ENCODE measurements at places on chromosomes 7 and 10.

DNA sequence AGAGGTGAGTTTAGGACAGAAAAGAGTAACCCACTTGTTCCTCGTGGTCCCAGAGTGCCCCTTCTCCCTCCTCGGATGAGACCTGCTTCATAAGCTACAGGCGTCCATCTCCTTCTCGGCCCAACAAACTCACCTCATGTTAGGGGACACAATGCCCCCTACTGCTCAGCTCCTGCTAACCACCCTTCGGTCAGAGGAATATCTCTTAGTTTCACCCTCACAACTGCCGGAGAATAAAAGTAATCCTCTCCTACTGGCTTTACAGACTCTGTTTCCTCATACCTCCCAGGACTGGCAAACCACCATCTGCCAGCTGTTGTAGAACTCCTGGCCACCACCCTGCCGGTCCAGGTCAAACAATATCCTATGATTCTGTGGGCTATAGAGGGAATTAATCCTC, 3.2 kb downstream of the AKR1B15 start:
- DNase-seq: no peak

DNA sequence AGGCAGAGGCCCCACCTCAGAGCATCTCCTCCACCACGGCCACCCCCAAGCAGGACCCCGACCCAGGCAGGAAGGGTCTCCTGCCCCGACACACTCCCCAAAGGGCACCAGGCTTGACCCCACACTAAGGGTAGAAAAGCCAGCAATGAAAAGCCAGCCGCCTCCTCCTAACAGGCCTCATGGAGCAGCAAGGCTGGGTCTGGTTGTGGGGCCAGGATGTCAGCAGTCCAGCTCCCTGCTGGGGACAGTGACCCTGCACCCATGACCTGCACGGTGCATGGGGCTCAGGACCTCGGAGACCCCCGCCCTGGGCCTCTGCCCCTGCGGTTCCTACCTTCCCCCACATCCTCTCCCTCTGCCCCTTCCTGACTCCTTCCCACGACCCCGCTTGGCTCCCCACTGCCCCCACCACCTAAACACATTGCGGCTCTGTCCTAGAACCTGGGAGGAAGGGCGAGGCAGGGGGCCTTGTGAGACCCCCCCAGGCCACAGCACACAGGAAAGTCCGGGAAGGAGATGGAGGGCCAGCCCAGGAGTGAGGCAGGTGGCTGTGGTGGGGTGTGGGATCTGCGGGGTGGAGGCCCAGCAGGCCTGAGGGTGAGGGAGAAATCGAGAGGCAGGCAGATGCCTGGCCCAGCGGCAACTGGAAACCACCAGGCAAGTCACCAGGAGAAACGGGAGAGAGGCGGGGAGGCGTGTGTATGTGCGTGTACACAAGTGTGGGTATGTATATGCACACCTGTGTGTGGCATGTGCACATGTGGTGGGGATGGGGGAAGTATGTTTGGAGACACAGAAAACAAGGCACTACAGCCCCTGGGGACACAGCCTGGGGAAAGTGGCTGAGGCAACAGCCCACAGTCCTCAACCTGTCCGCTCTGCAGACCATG, 229.9 kb downstream of the MAD1L1 start:
- no peak for DNase-seq

DNA sequence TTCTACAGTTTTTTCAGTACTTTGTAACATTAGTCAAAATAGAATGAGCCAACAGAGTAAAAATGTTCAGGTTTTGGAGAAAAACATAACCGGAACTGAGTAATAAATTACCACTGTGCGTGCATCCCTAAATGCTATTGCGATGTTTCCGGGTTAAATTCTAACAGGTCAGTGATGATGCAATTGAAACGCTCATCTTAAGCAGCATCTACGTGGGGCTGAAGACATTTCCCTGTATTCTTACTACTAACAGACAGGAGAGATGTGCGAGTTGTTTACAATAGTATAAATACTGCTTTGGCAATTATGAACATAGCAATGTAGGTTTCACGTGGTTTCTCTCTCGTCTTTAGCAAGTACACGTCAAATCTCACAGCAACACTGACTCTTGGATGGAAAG, 149.4 kb downstream of the USP6NL start:
- DNase-seq: no peak

DNA sequence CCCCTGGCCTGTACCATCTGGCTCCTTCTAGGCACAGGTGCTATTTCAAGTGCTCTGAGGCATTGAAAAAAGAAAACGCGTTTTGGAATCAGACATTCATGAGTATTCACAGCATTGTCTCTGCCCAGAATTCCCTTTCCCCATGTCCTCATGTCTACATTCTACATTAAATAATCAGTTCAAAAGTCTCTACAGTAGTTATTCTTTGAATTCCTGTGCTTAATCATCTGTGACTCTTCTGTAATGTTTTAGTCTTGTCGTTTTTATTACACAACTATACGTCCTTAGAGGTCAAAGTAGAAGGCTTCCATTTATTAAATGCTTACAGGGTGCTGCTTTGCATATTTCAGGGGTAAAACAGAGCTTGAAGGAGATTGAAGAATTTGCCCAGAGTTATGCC, 95.7 kb downstream of the BICC1 start:
- DNase-seq: no peak

GRCh38 chr7:2931034-2931415, 86.9 kb upstream of the GNA12 start:
- DNase-seq: no peak

- no peak for DNase-seq
Observed at GRCh38 chr7:44636041-44636584, 29.7 kb downstream of the OGDH start.

DNA sequence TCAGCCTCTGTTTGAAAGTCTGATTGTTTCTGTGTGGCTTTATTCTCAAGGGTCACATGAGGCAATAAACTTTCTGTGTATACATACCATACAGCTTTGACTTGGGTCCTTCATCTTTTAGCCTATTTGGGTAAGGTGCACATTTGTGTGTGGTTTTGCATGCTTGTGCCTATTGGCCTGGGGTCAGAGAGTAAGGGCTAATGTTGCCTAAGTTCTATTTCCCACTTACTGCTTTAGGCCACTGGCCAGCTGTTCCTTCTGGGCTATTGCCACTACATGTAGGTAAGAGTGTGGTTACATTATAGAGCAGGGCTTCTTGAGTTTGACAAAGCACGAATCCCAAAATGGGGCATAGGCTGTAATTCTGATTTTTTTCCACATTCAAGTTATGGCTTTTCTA, 21.8 kb downstream of the BBIP1 start:
- no peak for DNase-seq

DNA sequence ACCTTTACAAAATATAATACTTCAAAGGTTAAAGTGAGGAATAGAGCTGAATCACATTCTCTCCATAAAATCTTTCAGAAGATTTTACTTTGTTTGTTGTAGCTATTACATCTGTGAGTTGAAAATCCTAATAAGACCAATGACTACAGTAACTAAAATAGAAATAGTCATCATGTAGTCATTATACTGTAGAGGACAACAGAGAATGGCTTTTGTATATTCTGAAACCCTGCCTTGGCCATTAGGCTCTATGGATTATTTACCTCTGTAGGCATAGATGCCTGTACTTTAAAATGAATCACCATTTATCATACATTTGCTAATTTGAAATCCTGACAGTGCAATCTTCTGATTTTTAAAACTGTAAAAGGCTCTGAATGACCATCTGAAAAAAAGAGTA, 923.0 kb downstream of the REEP3 start:
- DNase-seq: no peak

DNA sequence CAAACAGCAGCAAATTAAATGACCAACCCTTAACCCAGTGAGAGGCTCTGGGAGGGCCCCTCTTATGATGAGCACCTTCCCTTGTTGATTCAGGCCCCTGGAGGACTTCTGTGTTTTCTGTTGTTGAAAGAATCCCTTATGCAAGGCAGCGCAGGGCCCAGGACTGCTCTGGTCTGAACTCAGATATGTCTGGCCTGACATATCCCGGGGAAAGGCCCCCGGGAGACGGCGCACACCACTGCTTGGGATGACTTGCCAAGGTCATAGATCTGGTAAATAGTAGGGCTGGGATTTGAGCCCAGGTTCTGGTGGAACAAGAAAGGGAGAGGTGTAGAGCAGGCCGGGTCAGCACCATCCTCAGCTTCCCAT, 124.0 kb downstream of the AOAH start:
- no peak for DNase-seq

DNA sequence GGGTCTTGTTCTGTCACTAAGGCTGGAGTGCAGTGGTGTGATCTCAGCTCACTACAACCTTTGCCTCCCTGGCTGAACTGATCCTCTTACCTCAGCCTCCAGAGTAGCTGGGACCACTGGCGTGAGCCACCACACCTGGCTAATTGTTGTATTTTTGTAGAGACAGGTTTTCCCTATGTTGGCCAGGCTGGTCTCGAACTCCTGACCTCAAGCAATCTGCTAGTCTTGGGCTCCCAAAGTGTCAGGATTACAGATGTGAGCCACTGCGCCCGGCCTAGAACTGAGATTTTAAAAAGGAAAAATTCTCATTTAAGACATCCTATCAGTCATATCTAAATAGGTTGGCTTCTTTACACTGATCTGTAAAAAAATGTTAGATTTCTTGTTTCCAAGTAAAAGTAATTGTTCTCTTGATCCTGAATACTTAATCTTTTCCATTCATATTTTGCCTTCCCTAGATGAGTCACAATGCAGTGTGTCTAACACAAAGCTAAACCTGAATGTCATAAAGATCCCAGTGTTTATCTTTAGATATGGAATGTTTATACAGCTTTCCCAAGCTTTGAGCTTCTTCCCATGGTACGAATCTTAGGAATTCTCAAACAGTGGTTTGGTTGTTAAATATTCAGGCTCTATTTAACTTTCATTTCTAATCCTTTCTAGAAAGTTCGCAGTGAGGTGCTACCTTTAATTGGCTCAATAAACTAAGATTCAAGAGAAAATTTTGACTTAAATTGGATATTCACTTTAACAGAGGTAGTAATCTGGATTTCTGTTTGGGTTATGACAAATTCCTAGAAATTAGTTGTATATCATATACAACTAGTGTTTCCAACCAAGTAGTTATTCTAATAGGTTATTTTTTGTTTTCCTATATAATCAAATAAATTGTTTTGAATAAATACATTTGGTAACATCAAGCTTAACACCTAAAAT, 12.1 kb upstream of the LAMB1 start:
- DNase-seq: no peak

GRCh38 chr7:74002474-74003017, 25.4 kb upstream of the ELN start:
- no peak for DNase-seq

DNA sequence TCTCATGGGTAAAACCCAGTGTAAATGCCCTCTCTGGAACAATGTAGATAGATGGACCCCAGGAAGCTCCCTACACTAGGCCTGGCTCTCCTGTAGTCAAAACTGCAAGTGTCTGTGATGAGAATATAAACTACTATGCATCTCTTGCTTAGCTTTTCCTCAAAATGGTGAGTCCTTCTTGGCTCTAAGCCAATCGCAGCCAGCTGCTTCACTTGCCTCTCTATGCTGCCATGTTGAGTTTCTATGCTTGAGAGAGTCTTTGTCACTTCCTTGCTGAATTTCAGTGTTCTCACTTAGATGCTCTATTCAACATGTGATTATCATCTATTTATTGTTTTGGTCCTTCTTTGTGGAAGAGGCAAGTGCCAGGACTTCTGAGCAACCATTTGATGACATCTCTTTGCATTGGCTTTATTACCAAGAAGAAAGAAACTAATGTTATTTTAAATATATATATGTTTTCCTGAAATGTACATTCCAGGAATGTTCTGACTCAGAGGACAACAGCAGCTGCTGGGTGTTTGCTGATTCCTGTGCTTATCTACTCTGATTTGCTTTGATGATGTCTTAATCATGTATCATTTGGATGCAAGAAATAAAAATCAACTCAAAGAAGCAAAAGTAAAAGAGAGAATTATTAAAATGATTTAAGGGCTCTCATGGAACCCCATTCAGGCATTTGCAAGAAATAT, 16.6 kb downstream of the TAS2R40 start:
- DNase-seq: no peak

DNA sequence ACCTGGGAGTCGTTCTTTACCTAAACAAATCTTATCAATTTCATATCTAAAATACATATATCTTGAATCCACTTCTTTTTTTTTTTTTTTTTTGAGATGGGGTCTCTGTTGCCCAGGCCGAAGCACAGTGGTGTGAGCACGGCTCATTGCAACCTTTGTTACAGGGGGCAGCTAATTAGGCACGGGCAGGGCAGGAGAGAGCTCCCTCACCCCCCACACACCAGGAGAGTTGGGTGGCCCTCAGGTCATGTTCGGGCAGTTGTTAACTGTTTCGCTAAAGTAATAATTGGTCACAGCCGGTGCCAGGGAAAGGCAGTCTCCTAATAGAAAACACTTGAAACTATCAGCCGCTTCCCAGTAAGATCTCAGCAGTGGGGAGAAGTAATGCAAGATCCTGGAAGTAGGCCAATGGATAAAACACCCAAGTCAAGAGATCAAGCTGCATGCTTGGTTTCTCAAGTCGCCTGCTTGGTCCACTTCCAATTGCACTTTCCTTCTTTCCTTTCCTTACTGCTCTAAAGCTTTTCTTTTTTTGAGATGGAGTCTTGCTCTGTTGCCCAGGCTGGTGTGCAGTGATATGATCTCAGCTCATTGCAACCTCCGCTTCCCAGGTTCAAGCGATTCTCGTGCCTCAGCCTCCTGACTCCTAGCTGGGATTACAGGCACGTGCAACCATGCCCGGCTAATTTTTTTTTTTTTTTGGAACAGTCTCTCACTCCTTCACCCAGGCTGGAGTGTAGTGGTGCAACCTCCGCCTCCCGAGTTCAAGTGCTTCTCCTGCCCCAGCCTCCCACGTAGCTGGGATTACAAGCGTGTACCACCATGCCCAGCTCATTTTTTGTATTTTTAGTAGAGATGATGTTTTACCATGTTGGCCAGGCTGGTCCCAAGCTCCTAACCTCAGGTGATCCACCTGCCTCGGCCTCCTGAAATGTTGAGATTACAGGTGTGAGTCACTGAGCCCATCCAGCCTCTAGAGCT, 21.3 kb upstream of the EFCAB10 start:
- no peak for DNase-seq

- DNase-seq: no peak
Observed at GRCh38 chr7:111364413-111364812, 197.9 kb downstream of the IMMP2L start.

- DNase-seq: no peak
Observed at GRCh38 chr10:102342458-102342857, 53.0 kb upstream of the NFKB2 start.

DNA sequence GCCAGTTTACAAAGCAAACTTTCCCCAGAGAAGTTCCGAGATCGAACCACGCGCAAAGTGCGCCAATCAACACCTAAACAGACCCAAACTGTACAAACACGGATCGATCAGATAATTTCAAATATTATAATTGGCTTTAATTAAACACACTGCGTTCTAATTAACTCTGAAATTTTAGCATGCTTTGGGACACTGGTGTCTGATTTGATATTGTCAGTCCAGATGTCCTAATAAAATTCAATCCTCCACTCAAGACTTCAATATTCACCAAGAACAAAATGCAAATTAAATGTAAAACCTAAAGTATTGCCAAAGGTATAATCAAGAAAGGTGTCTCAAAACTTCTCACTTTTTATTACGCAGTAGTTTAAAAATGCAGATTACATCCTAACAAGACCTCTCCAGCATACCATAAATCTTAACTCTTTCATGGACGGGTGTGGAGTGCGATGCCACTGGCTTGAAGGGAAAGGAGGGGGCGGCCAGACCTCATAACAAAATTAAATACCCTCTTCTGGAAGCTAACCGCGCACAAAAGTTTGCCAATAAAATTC, 5.9 kb upstream of the EBF3 start:
- no peak for DNase-seq

- DNase-seq: no peak
Observed at GRCh38 chr10:90787393-90788198, 70.2 kb downstream of the HTR7 start.

- no peak for DNase-seq
Observed at GRCh38 chr7:45894665-45895062, 6.4 kb downstream of the IGFBP1 start.

Data from stimulated activated CD4-positive, alpha-beta T cell treated with anti-CD3 and anti-CD28 coated beads, Interleukin-1b, Interleukin-23, amount 100 ng/mL, for 1 hour (primary cell).